Peyer's patch (tissue), 4 donors: ENCODE measurements at places on chromosomes 1 and 21. TPM values are rescaled to one million over a fixed set of nuclear protein-coding genes. Genes with fewer than 3 reads are reported as not detected.

- no peaks in the 10 kb centered on the region for H3K4me1 ChIP-seq
- H3K27ac ChIP-seq = no peak overlapping the region
- H3K27me3 ChIP-seq = no peaks in the 10 kb centered on the region
- peak; percentile 25 for DNase-seq
- H3K36me3 ChIP-seq = no peaks in the 10 kb centered on the region
These were observed 116.1 kb downstream of the DMRTB1 start for GRCh38 chr1:53575141-53575954.

GRCh38 chr1:6108476-6108875, 62.8 kb downstream of the KCNAB2 start:
- H3K36me3 ChIP-seq = no peaks in the 10 kb centered on the region
- no peak overlapping the region for H3K4me3 ChIP-seq
- H3K27ac ChIP-seq = no peak overlapping the region
- H3K4me1 ChIP-seq = no peaks in the 10 kb centered on the region
- DNase-seq = no peak
- H3K27me3 ChIP-seq = no peaks in the 10 kb centered on the region

GRCh38 chr1:246591504-246591903, 25.2 kb downstream of the CNST start:
- H3K36me3 ChIP-seq = peaks cover 30% of the 10 kb centered on the region
- DNase-seq = no peak
- no peaks in the 10 kb centered on the region for H3K27me3 ChIP-seq

Gene IL19
- total RNA-seq = not detected

DNA sequence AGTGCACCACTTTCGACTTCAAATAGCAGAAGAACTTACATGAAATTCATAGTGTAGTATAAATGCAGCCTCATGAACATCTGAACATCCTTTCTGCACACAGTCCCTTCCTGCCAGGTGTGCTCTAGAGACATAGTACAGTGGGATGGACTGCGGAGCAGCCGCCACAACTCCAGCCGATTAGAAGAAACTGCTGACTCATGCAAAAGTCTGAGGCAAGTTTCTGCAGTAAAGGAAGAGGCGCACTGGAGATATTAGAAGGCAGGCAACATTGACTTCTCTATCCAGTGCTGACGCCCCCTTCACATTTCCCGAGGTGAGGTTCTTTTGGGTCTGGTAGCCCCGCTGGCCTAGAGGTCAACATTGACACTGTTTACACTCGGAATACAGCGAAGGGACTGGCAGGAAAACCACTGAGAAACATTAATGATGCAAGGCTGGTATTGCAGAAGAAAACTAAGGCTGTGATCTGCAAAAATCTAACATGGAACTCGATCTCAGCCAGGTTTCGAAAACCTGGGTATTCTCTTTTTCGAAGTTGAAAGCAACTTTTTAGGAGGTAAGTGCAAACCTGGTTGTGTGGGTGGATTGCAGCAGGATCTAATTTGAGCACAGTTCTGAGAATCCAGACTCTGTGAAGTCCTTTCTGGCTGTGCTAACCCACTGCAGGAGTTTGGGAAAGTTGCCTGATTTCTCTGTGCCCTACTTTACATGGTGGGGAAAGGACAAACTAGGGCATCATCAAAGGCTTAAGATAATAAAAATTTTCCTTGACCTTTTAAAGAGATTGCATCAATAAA, 90.7 kb downstream of the CDC7 start:
- no peaks in the 10 kb centered on the region for H3K27me3 ChIP-seq
- H3K4me1 ChIP-seq = no peaks in the 10 kb centered on the region
- H3K4me3 ChIP-seq = peak overlapping the region; percentile 1
- H3K36me3 ChIP-seq = no peaks in the 10 kb centered on the region
- H3K27ac ChIP-seq = no peak overlapping the region

- no peak overlapping the region for H3K4me3 ChIP-seq
- no peaks in the 10 kb centered on the region for H3K27me3 ChIP-seq
- DNase-seq = no peak
- H3K36me3 ChIP-seq = peaks cover 54% of the 10 kb centered on the region
- H3K27ac ChIP-seq = no peak overlapping the region
- no peaks in the 10 kb centered on the region for H3K4me1 ChIP-seq
These were observed 67.2 kb upstream of the TEKT2 start for GRCh38 chr1:36016686-36017085.

Gene TLCD4
- 13.1 TPM for total RNA-seq

- no peak overlapping the region for H3K4me3 ChIP-seq
- H3K27me3 ChIP-seq = no peaks in the 10 kb centered on the region
- no peak for DNase-seq
- no peaks in the 10 kb centered on the region for H3K4me1 ChIP-seq
These were observed 437.7 kb upstream of the OLFM3 start for GRCh38 chr1:102434421-102434820.

Gene SYT2
- total RNA-seq = not detected

Gene RBM8A
- total RNA-seq = 105 TPM

GRCh38 chr1:169692756-169693460, 18.5 kb downstream of the SELL start:
- no peak overlapping the region for H3K27ac ChIP-seq
- no peak overlapping the region for H3K4me3 ChIP-seq
- DNase-seq = no peak
- H3K27me3 ChIP-seq = no peaks in the 10 kb centered on the region

DNA sequence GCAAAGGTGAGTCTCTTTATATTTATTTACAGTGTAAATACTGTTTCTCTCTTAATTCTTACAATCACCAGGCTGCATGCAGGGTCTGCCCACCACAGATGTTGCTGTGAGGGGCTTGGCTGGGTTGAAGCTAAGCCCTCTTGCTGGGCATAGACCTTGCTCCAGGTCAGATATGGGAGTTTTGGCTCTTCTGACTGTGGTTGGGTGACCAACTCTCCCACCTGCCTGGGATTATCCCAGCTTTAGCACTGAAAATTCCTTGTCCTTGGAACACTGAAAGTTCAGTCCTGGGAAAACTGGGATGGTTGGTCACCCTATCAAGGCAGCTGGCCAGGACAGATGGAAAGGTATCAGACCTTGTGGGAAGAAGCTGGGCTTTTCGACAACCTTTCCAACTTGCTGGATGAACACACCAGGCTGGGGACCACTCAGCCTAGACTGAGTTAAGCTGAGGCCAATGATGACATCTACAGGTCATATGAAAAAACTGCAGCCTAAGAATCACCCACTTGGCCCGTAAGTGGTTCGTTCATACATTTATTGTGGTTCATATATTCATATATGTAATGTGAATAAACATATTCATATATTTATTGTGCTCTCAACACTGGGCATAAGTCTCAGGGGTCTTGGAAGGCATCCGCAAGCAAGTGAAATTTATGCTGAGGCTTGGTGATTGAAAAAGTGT, 26.6 kb upstream of the HPDL start:
- H3K27ac ChIP-seq = no peak overlapping the region
- no peak for DNase-seq
- peaks cover 14% of the 10 kb centered on the region for H3K4me1 ChIP-seq
- H3K36me3 ChIP-seq = no peaks in the 10 kb centered on the region
- no peak overlapping the region for H3K4me3 ChIP-seq

Gene FMO3
- total RNA-seq = 3.2 TPM

DNA sequence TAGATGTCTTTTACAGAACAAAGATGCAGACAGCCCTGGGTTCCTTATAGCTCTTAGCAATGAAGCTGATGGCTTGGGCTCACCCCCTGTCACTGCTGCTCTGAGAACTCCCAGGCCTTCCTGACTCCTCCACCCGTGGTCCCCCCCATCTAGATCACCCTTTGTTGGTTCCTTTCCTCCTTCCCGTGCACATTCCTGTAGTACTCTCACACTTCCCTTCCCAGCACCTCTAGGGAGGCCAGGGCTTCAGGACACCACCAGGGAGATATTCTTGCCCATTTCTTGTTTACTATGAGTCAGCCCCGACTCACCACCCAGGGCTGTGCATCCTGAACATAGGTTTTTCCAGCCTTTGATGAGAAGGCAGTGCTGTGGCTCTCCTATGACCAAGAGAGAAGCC, 14.4 kb upstream of the NOS1AP start:
- no peak overlapping the region for H3K4me3 ChIP-seq
- H3K4me1 ChIP-seq = no peaks in the 10 kb centered on the region
- no peak for DNase-seq
- no peak overlapping the region for H3K27ac ChIP-seq
- no peaks in the 10 kb centered on the region for H3K27me3 ChIP-seq
- no peaks in the 10 kb centered on the region for H3K36me3 ChIP-seq

DNA sequence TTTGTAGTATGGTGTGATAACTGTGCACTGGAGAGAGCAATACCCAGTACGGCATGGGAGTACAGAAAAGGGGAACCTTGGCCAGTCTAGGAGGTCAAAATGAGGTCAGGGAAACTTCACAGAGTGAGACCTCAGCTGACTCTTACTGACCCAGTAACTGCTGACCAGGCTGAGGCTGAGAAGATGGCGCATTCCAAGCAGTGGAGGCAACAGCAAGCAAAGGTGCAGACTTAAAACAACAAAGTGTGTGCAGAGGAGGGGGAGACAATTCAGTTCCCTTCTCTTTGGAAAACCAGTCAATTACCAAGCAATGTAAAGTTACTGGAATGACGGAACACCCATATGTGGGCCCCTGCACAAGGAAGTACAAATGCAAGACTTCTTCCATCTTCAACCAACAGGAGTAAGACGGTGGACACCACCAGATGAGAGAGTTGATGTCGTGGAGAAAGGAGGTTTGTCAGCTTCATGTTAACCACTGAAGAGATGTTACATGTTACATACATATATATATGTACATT, 54.6 kb upstream of the PRDX6 start:
- H3K4me3 ChIP-seq = no peak overlapping the region
- no peaks in the 10 kb centered on the region for H3K36me3 ChIP-seq
- H3K27ac ChIP-seq = no peak overlapping the region
- peaks cover 4% of the 10 kb centered on the region for H3K4me1 ChIP-seq
- no peaks in the 10 kb centered on the region for H3K27me3 ChIP-seq

Gene ZNF362
- 7.2 TPM for total RNA-seq

Gene MYOM3
- total RNA-seq = 10.7 TPM

- H3K27ac ChIP-seq = no peak overlapping the region
- H3K27me3 ChIP-seq = no peaks in the 10 kb centered on the region
- DNase-seq = no peak
These were observed 69.2 kb downstream of the DTL start for GRCh38 chr1:212104586-212105325.

GRCh38 chr1:208857465-208857864, 613.3 kb upstream of the PLXNA2 start:
- H3K36me3 ChIP-seq = no peaks in the 10 kb centered on the region
- H3K27ac ChIP-seq = no peak overlapping the region
- H3K4me1 ChIP-seq = no peaks in the 10 kb centered on the region
- DNase-seq = no peak
- no peaks in the 10 kb centered on the region for H3K27me3 ChIP-seq
- no peak overlapping the region for H3K4me3 ChIP-seq

DNA sequence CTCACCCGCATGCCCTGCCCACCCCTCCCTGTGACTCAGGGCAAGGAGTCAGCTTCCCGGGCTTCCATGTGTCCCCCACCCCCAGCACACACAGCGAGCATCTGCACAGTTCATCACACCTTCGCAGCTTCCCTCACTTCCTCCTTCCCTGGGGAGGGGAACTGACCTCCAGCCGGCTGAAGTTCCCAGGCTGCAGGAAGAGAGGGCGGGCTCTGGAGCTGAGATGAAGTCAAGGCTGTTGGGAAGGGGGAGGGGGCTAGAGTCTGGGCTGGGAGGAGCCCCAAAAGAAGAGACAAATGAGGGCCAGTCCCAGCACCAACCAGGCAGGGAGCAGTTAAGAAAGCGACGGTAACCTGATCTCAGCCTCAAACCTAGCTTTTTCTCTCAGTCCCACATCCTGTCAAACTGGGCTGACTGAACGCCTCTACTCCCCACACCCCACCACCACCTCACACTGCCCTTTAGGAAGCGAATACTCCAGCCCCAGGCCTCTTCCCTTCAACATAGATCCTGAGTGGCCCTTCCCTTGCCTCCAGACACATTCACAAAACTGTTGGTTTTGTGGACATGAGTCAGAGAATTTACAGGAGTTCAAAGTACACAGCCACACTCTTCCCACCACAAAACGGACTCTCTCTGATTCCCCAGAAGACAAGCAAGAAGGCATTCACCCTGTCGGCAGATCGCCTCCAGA, 1.8 kb downstream of the RHOC start:
- H3K4me1 ChIP-seq = peaks cover 22% of the 10 kb centered on the region
- H3K27me3 ChIP-seq = no peaks in the 10 kb centered on the region
- peak overlapping the region; percentile 84 for H3K27ac ChIP-seq
- peak; percentile 83 for DNase-seq
- peak overlapping the region; percentile 77 for H3K4me3 ChIP-seq

Gene AGMAT
- 35.3 TPM for total RNA-seq

Gene CHIT1
- total RNA-seq = not detected

GRCh38 chr1:14011132-14011531, 311.1 kb downstream of the PRDM2 start:
- no peaks in the 10 kb centered on the region for H3K4me1 ChIP-seq
- H3K4me3 ChIP-seq = no peak overlapping the region
- H3K27me3 ChIP-seq = no peaks in the 10 kb centered on the region
- no peak overlapping the region for H3K27ac ChIP-seq
- no peaks in the 10 kb centered on the region for H3K36me3 ChIP-seq

Gene NUF2
- 1.1 TPM for total RNA-seq

- DNase-seq = no peak
- H3K27ac ChIP-seq = no peak overlapping the region
- H3K36me3 ChIP-seq = no peaks in the 10 kb centered on the region
- no peaks in the 10 kb centered on the region for H3K27me3 ChIP-seq
- H3K4me1 ChIP-seq = no peaks in the 10 kb centered on the region
These were observed 14.0 kb upstream of the CD247 start for GRCh38 chr1:167532375-167532774.

DNA sequence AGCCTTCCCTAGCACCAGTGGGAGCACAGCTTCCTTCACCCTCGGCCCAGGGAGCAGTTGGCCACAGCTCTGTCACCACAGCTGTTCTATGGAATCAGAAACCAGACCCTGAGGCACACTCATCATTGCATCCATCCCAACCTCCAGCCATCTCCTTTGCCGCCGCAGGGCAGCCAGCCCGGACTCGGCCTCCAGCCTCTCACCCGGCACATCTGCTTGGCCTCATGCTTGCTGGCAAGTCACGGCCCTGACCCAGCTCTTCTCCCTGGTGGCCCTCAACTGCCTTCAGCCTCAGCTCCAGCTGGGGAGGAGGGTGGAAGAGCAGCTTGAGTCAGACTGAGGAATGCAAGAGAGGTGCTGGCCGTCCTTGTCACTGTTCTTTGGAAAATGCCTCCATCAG, 59.8 kb downstream of the TOR1AIP2 start:
- H3K36me3 ChIP-seq = no peaks in the 10 kb centered on the region
- no peaks in the 10 kb centered on the region for H3K27me3 ChIP-seq
- peaks cover 3% of the 10 kb centered on the region for H3K4me1 ChIP-seq
- no peak overlapping the region for H3K4me3 ChIP-seq
- DNase-seq = no peak

GRCh38 chr1:160544647-160545046, 21.6 kb upstream of the SLAMF6 start:
- no peaks in the 10 kb centered on the region for H3K27me3 ChIP-seq
- H3K27ac ChIP-seq = no peak overlapping the region
- no peak for DNase-seq
- H3K4me3 ChIP-seq = no peak overlapping the region
- peaks cover 36% of the 10 kb centered on the region for H3K4me1 ChIP-seq

Gene S100A16
- total RNA-seq = 209 TPM

DNA sequence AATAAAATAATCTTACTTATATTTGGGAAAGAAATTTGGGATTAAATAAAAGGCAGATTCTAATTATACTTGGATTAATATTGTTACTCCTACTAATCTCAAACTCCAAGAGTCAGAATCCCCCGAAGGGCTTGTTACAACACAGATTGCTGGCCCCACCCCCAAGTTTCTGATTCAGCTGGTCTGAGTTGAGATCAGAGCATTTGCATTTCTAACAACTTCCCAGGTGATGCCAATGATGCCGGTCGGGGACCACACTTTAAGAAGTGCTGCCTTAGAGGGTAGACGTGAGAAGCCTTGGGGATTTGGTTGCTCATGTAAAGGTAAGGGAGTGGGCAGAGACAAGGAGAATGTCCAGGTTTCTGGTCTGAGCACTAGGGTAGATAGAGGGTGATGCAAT, 47.2 kb downstream of the FMN2 start:
- no peak overlapping the region for H3K27ac ChIP-seq
- H3K4me3 ChIP-seq = no peak overlapping the region
- DNase-seq = no peak
- no peaks in the 10 kb centered on the region for H3K36me3 ChIP-seq
